NCI-H187 (cell line): ENCODE measurements at places on chromosomes 2 and 18.

DNA sequence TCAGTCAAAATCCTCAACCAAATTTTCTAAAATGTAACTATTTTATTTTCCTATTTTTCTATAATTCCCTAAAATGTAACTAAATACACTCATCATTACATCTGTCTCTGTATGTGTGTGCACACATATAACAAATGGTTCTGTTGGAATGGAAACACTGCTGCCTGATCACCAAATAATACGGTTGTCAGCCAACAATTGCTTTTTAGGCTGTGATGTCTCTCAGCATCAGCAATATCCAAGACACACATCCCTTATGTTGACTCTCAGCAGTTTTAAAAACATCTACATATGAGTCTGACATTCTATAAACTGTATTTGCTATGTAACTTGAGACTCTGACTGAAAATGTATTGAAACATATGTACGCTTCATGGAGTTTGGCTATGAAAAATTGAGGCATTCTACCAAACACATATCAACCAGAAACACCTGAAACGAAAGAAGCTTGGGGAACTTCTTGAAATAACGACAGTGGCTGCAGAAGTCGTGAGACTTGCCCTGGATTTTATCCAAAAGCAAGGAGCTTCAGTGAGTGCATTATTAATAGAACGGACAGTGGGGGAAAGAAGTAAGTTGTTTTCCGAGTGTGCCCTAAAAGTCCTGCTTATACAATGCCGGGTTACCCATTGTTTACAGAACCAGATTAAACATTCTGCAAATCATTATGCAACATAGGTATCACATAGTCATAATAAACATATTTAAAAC is 110.2 kb upstream of the ITGB6 start:
- DNase-seq, result no peak

DNA sequence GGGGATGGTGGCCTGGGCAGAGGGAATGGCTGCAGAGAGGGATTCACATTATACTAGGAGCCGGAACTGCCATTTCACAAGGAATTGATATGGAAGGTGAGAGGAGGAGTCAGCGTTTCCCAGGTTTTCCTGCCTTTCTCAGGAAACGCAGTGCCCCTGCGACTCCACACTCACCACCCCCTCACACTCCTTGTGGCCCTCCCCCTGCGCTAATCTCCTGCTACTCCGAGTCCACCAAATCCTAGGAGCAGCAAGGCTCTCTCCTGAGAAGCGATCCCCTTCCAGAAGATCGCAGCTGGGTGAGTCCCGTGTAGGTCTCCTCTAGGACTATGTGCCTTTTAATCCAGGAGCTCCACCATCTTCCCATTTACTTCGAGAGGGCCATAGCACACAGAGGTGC is 140.6 kb downstream of the VAPA start:
- no peak for DNase-seq

DNA sequence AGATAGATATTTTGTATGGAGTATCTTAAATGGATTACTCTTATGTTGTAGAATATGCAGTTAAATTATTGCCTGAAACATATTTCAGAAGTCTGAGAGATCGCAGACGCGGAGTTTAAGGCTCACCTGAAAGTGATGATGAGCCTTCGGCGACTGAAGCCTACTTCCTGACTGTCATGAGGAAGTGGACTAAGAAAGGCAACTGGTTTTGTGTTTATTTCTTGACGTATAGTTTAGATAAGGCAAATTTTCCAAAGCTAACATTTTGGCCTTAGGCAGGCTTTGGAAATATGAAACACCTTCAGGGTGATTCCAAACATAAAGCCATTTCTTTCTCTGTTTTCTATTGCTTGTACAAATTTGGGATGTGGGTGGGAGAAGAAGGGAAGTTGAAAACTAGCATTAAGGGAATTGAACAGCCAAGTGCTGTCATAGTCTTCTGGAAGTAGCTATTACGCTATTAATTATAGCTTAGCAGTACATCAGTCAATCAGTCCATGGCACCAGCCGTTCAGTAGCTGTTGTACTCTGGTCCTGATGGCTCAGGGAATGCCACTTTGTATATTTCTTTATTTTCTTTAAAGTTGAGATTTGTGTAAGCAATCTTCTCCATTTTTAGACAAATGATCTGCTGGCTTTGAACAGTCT is 1.5 kb downstream of the GRHL1 start:
- no peak for DNase-seq

DNA sequence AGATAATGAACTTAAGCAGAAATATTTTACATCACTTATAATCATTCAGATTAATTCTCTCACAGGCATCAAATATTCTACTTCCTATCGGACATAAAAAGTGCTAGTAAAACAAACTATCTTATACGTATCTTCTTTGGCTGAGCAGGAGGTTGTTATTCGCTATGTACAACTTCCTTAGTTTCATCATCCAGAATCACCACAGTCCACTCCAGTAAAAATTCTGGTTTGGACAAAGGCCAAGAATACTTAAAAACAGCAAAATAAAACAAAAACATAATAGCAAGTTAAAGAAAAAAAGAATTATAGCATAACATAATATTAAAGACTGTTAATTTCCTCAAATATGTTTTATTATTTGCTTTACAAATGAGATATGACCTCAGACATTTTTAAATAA is 1077.1 kb upstream of the CELF4 start:
- no peak for DNase-seq

DNA sequence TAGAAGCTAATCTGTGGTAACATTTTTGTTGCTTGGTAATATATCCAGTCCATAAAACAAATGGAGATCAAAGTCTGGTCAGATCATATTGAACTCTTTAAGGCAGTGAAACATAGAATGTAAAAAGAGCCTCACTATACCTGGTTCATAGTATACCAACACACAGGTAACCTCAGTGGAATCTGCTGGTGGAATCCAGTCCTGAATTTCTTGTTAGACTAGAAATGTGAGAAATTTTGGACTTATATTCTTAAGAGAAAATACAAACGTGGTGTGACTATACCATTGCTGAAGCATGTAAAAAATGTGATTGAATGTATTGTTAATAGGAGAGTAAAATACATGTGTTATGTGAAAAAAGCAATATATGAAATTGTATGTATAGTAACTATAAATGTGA is 46.1 kb upstream of the GRHL1 start:
- DNase-seq, result no peak

DNA sequence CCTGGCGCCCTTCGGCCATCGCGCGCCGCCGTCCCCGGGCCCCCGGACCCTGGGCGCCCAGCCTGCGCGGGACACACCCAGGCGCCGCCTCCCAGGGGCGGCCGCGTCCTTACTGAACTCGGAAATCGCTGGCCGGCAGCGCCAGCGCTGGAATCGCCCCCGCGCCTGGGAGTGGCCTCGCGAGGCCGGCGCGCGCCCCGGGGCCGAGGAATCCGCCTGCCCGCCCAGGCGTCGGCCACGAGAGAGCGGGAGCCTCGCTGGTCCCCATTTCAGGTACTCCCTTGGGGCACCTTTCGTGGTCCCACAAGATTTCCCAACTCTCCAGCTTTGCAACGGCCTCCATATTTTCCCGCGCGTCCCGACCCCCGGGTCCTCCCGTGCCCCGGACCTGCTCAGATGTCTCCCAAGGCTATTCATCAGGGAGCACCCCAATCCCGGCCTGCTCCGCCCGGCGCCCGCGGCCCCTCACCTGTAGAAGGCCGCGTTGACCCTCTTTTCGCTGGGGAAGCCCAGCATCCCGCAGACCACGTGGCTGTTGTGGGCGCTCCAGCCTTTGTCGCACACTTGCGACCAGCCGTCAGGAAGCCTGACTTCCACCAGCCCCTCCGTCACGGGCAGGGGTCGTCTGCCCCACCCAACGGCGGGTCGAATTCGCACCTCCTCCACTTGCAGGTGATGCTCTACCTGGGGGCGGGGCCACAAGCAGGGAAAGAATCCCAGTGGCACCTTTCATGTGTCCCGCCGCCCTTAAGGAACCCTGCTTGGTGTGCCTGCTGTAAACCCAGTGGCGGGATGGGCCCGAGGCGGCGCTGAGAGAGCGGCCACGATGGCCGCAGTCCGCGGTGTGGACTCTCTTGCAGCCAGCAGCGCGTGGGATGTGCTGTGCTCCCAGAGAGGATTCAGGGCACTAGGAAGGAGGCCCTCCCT is 4.6 kb downstream of the LOXL3 start:
- DNase-seq, result peak; percentile 11

- DNase-seq, result no peak
Measured at GRCh38 chr2:53843595-53843994, 16.2 kb downstream of the GPR75 start.

GRCh38 chr2:102048465-102048864 is 56.7 kb downstream of the IL1R2 start:
- DNase-seq, result no peak

DNA sequence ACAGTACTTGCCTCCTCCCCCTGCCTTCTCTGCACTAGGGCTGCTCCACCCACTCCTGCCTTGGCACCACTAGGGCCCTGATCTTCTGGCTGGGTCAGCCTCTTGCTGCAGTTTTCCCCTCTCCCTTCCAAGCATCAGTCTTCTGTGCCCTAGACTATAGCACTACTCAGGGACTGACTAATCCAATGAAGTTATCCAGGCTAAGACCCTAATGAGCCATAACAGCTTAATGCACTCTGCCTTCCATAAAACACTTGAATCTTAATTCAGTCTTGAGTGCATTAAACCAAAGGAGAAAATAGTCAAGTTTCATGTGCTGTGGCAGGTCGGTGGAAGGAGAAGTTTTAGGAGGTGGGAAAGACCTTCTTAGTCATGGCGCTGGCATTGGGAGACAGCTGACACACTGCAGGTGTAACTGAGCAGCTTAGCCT is 95.7 kb downstream of the BIN1 start:
- no peak for DNase-seq

GRCh38 chr2:209662021-209662420 is 109.6 kb upstream of the UNC80 start:
- DNase-seq, result no peak

DNA sequence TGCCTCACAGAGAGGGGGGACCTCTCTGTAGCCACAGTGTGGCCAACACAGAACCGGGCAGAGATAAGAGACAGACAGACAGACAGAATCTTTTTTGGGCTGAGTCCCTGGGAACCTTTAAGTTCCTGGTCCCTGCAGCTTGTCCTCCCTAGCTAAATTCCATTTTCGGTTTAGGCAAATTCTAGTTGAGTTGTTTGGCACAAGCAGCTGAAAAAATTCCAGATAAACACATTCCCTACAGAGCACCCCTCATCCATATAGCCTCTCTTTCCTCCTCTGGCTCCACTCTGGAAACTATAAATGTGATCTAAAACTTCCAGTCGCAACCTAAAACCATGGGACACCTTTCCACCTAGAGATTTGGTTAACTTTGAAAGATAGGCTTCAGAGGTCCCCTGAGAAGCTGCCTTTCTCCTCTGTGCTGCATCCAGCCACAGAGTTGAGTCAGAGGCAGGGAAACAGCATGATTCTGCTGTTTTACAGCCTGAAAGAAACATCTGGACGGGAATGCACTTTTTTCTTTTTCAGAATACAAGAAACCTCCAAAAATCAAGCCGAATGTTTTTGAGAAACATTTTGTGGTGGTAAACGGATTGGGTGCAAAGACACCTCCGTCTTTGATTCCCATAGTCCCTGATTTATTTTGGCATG is 30.9 kb downstream of the SLC4A3 start:
- DNase-seq, result no peak

DNA sequence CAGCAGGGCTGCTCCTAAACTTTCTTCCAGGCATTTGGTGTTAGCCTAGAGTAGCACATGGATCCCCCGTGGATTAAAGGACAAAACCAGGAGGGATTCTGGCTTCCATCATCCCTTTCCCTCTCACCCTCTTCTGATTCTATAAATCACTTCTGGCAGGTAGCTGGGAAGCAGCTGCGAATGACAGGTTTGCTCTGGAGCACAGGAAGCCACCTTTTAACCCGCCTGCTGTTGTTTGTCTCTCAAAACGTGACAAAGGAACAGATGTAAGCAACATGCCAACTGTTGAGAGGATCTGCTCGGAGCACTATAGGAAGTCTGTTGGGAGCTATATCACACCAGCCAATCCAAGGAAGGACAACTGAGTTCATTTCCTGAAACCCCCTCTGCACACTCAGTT is 101.9 kb downstream of the ACTR2 start:
- no peak for DNase-seq

DNA sequence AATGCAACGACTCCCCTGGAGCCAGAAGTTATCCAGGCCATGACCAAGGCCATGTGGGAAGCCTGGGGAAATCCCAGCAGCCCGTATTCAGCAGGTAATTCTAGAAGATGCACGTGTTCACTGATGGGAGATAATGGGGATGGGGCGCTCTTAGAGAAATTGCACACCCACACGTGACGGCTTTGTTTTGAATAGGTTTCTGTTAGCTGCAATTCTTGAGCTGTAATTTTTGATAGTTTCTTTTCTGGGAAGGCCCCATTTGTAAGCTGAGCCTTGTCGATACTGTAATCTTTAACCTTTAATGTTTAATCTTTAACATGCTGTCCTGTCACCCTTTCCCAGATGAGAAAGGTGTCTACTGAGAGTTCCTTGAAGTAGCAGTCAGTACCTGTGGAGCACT is 3.6 kb downstream of the SCLY start:
- DNase-seq, result no peak

DNA sequence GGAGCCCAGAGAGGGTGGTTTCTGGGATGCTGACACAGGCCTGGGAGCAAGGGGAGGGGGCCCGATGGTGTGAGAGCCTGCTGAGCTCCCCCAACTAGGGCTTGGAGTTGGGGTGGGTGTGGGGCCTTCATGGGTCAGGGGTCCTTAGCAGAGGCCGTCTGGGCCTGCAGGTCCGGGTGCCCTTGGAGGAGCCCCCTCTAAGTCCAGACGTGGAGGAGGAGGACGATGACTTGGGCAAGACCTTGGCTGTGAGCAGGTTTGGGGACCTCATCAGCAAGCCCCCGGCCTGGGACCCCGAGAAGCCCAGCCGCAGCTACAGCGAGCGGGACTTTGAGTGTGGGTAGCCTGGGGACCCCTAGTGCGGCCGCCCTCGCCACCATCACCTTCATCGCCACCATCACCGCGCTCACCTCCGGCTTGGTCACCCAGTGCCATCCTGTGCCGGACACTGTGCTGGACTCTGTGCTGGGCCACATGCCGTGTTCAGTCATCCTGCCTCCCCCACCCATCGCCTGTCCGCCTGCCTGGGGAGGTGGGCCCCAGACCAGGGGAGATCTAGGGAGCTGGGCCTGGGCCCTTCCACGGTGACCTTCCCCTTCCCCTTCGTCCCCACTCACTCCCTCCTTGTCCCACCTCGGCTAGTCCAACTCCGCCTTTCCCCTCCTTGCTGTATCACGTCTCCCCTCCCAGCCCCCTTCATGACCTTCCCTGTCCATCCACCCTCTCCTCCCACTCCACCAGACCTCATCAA is 980 bp downstream of the SLC4A3 start:
- DNase-seq, result no peak

- DNase-seq, result no peak
Measured at GRCh38 chr2:75729861-75730260, 19.1 kb upstream of the GCFC2 start.

- no peak for DNase-seq
Measured at GRCh38 chr18:6874315-6874714, 144.8 kb downstream of the ARHGAP28 start.

DNA sequence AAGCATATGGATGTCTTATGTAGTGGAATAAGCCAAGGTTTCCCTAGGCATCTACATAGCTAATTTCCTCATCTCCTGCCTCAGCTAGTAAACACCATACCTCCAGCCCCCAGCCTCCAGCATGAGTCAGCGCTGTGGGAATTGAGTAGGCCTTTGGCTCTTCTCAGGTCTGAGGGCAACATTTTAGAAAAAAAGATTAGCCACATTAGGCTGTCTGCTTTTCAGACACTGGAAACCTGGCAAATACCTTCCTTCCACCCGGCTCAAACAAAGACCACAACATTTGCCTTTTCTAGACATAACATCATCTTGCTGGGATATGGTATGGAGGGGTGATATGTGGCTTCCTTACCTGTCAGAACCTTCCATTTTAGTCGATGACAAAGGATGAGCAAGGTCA is 6.1 kb upstream of the CCDC195 start:
- no peak for DNase-seq

- no peak for DNase-seq
Measured at GRCh38 chr18:45133276-45133675, 452.6 kb downstream of the SETBP1 start.
